CD4-positive, alpha-beta T cell treated with Interleukin-6 at 100 ng/mL for 8 hours (primary cell): ENCODE measurements at places on chromosomes 13 and 19.

DNA sequence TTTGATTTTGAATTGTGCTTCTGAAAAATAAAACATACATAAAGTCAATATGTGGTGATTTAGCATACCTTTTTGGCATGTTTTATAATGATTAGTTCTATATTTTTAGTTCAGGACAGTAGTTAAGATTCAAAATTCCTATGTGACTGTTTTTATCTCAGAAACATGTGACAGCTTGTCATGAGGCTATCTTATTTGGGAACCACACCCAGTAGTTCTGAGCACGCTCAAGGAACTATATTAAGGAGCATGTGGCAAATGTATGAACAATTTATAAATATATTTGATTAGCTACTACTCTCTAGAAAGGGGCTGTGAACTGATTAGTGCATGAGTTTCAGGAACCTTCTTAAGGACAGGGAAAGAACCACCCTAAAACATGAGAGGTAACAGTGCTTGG is 38.8 kb downstream of the FGF9 start:
- no peak for DNase-seq

- DNase-seq = no peak
Observed at GRCh38 chr19:8905342-8905741, 73.2 kb downstream of the MBD3L1 start.

DNA sequence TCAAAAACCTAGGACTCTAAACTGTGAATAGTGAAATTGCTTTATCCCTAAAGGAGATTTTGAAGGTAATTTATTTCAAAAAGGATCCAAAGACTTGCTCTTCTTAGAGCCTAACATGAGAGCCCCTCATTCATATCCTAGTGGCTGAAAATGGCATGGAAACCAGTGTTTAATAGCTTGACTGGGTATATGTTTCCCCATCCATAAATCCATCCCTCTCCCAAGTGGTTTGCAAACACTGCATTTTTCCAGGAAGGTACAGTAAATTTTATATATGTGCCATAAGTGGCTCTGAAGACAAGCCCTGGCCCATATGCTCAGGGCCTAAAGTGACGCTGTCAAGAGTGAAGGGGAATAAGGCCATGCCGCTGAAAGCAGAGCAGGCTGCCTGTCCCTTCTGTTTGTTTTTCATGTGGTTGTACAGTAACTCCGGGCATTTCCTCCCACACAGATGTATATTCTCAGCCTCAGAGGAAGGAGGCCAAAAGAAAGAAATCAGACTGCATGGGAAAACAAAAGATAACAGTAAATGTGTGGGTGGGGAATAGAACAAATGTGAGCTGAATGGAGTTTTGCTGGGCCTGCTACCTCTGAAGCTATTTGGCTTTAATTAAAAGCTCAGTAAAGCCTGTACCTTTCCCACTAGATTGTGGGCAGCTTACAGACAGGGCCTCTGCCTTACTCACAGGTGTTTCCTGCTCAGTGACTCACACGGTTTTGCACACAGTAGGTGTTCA is 181.9 kb downstream of the PCDH9 start:
- DNase-seq = no peak

GRCh38 chr19:28466107-28467045 is 746.6 kb downstream of the UQCRFS1 start:
- DNase-seq = peak; percentile 24

- DNase-seq = no peak
Observed at GRCh38 chr13:36921631-36922301, 1.7 kb upstream of the SMAD9 start.

DNA sequence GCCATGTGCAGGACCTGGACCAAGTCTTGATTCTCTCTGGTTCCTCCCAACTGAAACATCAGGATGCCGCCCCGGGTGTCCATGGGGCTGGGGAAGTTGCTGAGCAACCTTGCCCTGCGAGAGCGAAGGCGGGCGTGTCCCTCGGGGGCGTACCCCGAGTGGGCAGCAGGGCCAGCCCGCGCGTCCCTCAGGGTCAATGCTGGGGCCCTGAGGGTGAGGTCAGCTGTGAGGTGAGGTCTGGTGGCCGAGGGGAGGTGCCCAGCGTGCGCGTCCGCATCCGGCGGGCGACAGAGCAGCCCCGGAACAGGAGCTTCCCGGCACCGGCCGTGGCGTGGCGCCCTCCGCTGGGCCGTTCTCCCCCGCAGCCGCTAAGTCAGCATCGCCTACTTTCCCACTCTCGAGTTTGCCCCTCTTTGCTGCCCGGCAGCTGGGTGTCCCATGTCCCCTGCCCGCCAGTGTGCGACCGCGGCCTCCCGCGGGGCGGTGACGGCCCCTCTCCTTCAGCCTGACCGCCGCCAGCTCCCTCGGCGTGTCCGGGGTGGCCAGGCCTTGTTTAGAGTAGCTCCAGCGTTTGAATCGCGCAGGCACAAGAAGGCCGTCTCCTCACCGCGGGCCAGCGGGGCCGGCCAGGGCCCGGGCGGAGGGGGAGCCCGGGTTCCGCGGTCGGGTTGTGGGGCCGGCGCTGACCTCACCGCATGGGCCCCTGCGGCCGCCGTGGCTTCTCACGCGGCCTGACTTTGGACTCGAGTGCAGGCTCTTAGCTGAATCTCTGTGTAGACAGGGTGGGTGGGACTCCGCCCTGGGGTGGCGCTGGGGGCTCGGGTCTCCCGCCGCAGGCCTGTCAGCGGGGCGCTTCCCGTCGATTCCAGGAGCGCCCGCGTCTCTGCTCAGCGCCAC is 33.0 kb downstream of the GJA3 start:
- DNase-seq = peak; percentile 11

DNA sequence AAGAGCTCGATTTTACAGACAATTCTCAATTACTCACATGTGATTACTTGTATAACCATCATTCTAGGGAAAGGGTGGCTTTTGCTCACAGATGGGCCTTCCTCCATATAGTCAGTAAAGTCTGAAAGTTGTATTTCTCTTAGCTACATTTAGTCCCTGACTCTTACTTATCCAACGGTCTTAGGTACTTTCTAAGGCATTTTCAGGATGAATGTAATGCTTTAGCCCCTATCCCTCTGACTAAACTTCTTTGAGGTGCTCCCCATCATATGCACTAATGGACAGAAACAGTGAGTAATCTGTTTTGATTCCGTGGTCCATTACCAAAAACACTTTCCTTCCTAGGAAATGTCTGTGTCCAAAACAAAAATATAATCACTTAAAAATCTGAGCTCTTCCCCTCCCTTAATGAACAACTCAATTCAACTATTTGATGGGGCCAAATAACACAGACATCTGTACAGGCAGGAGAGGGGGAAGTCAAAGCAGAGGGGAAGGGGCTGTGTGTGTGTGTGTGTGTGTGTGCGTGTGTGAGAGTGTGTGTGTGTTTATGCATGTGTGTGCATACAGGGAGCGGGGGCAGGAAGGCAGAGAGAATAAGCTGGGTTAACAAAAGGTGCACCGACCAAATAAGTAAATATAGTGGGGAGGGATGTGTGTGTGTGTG is 84.9 kb downstream of the USP12 start:
- DNase-seq = no peak

- no peak for DNase-seq
Observed at GRCh38 chr19:17070912-17071311, 4.3 kb downstream of the HAUS8 start.

DNA sequence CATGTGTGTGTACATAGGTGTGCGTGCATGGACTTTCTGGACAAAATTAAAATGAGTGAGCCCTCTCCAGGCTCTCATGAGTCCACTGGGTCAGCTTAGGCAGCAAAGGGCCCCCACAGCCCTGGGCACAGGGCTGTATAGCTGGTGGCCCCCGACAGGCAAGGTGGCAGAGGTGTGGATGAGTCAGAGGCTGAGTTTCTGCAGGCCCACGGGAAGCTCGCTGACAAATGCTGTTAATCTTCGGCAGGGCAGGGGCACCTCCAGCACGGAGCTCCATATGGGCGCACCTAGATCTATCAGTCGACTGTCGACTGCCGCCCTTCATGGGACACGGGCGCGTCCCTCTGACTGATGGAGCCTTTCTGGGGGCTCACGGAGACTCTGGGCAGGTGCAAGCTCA is 181.1 kb downstream of the URI1 start:
- DNase-seq = no peak
